ENCODE measurements at places on chromosomes 3 and 15. TPM values are rescaled to one million over a fixed set of nuclear protein-coding genes. Genes with fewer than 3 reads are reported as not detected.

DNA sequence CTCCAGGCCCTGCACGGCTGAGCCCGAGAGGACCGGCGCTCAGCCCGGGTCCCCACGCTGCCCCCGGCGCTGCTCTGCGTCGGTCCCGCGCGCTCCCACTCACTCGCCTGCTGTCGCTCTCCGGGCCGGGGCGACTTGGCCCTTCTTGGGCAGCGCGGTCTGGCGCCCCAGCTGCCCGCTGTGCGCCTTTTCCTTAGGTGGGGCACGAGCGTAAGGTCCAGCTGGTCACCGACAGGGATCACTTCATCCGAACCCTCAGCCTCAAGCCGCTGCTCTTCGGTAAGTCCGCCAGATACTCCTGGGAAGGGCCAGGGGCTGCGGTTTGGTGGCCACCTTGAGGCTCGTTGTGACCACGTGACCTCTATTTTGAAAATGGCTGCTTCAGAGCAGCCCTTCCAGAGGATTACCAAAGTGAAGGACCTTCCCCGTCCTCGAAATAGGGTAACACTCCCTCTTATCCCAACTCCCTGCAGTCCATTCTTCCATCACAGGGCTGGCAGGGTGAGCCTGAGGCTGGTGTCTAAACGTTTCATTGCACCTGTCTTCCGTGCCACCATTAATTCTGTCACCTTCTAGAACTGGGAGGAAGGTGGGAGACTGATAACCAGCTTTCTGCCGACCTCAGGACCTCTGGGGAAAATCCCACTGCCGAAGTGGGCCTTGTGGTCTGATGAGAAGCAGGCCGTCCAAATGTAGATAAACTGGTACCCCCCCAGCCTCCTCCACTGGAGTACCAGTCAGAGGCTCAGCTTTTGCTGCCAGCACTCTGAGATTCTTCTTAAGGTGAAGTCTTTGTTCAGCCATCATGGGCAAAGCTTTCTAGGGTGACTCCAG is 812 bp downstream of the P4HTM start:
- peak; percentile 26 for DNase-seq
- H3K27ac ChIP-seq, result peak overlapping the region; percentile 83
- H3K36me3 ChIP-seq, result no peaks in the 10 kb centered on the region
- no peaks in the 10 kb centered on the region for H3K27me3 ChIP-seq

ZKSCAN7 gene
- total RNA-seq, result 12.0 TPM

DNA sequence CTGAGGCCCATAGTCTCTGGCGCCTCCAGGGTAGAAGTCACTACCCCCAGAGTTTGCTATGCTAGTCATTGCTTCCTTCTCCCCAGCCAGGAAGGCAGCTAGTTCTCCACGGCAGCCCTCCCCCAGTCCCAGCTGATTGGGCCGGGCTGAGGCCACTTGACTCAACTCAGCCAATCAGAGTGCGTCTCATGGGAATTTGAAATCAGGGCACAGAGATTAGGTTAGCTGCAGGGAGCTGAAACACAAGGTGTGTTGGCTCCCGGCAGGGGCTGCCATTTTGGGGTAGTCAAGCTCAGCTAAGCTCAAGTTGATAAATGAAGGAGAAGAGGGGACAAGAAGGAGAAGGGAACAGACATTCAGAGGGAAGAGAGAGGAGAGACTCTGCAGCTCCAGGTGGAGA is 32.8 kb downstream of the LINGO1 start:
- no peak for DNase-seq
- H3K4me3 ChIP-seq, result no peak overlapping the region

DNA sequence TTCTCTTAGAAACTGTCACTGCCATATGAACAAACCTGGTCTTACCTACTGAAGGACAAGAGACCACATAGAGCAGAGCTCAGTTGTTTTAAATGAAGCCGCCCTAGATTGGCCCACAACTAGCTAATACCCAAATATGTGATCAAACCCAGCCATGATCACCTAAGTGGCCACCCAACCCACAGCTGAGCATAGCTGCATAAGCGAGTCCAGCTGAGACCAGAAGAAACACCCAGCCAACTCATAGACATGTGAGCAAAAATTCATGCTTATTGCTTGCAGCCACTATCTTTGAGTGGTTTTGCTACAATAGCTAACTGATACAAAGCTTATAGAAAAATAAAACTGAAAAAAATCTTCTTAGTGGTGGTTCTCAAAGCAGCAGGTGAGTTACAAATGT is 124.3 kb upstream of the CPNE4 start:
- H3K27ac ChIP-seq, result no peak overlapping the region
- no peak for DNase-seq
- no peaks in the 10 kb centered on the region for H3K4me1 ChIP-seq
- no peaks in the 10 kb centered on the region for H3K27me3 ChIP-seq
- H3K36me3 ChIP-seq, result no peaks in the 10 kb centered on the region
- no peak overlapping the region for H3K4me3 ChIP-seq

WDR76 gene
- 5.9 TPM for total RNA-seq

ZNF639 gene
- total RNA-seq, result 86.7 TPM

DNA sequence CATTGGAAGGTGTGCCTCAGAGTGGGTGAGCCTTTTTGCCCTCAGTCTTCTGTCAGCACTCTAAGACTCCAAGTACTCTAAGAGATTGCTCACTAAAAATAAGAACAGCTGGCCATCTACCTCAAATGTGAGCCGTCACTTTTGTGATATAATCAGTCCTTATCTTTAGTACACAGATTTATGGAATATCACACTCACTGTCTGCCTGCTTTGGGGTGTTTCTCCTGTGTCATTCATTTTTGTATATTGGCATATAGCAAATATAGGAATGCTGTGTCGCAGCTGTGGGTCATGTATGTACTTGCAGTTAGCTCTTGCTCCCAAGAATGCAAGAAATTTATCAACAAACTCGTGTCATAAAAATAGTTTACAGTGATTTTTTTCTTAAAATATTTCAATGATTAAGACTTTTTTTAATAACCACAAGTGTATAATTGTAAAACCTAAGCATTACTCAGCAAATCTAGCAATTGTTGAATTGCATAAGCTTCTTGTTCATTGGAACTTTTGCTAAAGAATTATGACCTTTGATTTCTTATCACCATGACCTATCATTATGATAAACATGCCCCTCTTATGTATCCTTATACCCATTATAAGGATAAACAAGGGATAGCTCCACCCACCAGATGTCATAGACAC is 18.8 kb downstream of the SETD5 start:
- H3K27me3 ChIP-seq, result no peaks in the 10 kb centered on the region
- no peak for DNase-seq
- H3K4me1 ChIP-seq, result peaks cover 10% of the 10 kb centered on the region
- no peaks in the 10 kb centered on the region for H3K36me3 ChIP-seq
- no peak overlapping the region for H3K4me3 ChIP-seq

GOLGA8H gene
- total RNA-seq, result 0.79 TPM

DNA sequence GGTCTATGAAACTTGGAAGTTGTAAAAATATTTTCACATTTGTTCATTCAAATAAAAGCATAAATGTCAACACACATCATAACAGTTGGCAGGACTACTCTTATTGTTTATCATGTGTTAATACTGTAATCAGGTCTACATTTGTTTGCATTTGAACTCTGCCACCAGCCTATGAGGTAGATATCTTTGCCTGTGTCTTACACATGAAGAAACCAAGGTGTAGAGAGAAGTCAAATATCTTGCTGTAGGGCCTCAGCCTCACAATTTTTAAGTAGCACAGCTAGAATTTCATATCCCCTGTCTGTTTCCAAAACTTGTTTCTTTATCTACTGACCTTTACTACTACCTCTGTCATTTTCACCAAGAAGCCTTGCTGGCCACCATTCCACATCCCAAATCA is 161.9 kb downstream of the ZIC4 start:
- no peak for DNase-seq
- no peak overlapping the region for H3K4me3 ChIP-seq
- H3K27ac ChIP-seq, result no peak overlapping the region

DNA sequence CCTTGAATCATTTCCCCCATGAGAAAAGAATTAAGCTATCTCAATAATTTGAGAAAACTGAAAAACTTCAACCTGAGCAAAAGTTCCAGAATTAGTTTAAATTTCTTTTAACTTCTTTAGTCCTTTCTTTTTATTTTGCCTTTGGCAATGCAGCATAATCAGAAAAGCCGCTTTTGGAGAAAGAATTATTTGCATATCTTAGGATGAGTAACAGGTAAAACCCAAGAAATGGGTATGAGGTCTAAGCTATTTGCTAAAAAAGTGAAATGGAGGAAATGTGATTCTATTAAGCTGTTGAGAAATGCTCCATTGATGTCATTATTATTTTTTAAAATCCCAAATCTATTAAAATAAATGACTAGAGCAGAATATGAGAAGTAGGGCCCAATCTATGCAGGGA is 1238.3 kb upstream of the GBE1 start:
- no peaks in the 10 kb centered on the region for H3K36me3 ChIP-seq
- no peak for DNase-seq

LRRC2 gene
- 29.4 TPM for total RNA-seq

DNA sequence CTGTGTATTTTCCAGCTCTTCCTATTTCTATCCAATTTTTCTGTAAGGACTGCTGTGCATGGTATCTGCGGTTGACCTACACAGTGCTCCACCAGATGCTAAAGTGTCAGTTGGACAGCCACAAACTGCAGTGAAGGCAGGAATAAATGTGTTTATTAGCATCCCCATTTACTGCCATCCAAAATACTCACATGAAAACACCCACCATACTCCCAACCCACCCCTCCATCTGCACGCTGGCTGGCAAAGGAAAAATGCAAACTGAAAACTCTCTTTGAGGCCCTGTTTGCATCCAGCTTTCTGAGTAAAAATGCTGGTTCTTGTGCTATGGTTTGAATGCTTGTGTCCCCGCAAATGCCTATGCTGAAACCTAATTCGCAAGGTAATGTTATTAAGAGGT is 515.5 kb downstream of the ZNF385D start:
- no peak for DNase-seq
- no peak overlapping the region for H3K27ac ChIP-seq
- no peaks in the 10 kb centered on the region for H3K27me3 ChIP-seq

- no peak overlapping the region for H3K27ac ChIP-seq
- no peaks in the 10 kb centered on the region for H3K36me3 ChIP-seq
- H3K4me1 ChIP-seq, result no peaks in the 10 kb centered on the region
- no peak for DNase-seq
Measured at GRCh38 chr3:38636881-38637280, 12.6 kb downstream of the SCN5A start.

RLBP1 gene
- total RNA-seq, result not detected

CCR8 gene
- total RNA-seq, result not detected

GCHFR gene
- total RNA-seq, result 73.4 TPM

COL8A1 gene
- total RNA-seq, result 65.6 TPM

GRCh38 chr15:78317145-78317836 is 17.9 kb upstream of the SKIC8 start:
- no peak overlapping the region for H3K4me3 ChIP-seq
- DNase-seq, result no peak
- H3K27ac ChIP-seq, result no peak overlapping the region
- no peaks in the 10 kb centered on the region for H3K36me3 ChIP-seq
- H3K27me3 ChIP-seq, result no peaks in the 10 kb centered on the region

GRCh38 chr3:188656196-188656982 is 502.4 kb downstream of the LPP start:
- H3K36me3 ChIP-seq, result no peaks in the 10 kb centered on the region
- no peaks in the 10 kb centered on the region for H3K27me3 ChIP-seq
- H3K4me3 ChIP-seq, result no peak overlapping the region

- no peaks in the 10 kb centered on the region for H3K36me3 ChIP-seq
Measured at GRCh38 chr3:89889386-89889785, 782.0 kb downstream of the EPHA3 start.

Measured in thyroid gland (tissue), 4 donors.